Brain (organoid and tissue), 16 donors: ENCODE measurements at places on chromosomes 4 and X.

DNA sequence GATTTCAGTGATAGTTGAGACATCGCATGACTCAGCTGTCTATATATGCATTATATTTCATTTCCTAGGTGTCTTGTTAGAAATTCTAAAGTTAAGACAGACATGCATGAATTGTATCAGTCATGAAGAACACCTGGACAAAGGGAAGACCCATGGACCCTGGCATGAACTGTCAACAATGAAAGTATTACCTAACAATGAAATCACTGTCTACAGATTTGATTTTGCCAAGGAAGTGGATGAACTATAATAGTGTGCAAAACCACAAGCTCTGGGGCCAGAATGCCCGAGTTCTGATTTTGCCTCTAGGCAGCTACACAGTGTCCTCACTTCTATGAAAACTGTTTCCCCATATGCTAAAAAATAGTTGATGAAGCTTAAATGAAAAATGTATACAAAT is 386.1 kb downstream of the NLGN4X start:
- DNase-seq, result no peak

GRCh38 chrX:10008483-10009056 is 41.4 kb downstream of the CLDN34 start:
- DNase-seq, result no peak

DNA sequence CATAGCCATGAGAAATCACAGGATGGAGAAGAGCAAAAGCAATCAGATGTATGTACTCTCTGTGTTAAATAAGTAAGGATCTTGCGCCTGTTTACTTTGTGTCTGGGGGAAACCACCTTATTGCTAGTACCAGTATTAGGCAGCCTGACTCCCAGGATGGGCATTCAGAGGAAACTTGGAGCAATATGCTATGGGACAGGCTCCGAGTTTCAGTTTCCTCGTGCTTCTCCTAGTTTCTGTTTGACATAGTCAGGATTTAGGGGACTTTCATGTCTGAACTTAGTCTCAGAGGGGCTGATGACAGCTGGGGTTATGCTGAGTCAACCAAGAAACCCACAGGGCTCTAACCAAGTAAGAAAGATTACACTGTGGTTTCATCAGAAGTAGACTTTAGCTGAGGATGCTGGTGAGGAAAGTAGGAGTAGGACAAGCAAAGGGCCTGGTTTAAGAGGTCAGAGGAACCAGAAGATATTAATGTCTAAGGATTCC is 13.5 kb downstream of the NSUN7 start:
- DNase-seq, result no peak

DNA sequence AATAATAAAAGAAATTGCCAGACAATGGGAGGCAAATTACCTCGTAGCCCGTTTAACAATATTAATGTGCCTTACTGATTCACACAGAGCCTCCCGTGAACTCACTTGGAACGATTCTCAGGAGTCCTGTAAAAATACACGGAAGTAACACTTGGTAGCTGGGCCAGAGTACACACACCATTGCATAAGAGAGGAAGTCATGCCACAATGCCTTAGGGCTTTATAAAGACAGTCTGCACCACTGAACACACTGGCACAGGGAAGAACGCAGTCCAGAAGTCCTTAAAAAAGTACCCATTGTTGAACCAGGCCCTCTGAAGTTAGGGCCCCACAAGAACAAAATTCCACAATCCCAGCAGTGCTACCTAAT is 15.1 kb downstream of the SLC2A9 start:
- no peak for DNase-seq

GRCh38 chrX:155009994-155010472 is 12.5 kb downstream of the F8 start:
- no peak for DNase-seq

- DNase-seq, result no peak
These were observed 21.2 kb upstream of the SMPX start for GRCh38 chrX:21779095-21779494.

DNA sequence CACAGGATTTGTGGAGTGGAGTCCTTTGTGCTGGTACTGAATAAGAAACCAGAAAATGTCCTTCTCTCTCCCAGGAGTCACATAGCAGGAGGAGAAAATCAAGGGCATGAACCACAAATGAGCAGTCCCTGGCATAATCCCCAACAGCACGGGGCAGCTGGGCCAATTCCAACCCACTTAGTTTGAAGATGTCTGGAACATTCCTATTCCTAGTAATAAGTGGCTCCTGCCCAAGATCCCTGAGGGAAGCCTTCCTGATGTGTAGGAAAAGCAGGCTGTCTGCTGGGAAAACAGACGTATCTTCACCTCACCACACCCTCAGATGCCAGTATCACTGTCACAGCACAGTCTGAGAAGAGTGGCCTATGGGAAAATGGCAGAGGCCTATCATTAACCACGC is 182.8 kb upstream of the MAP3K15 start:
- no peak for DNase-seq

DNA sequence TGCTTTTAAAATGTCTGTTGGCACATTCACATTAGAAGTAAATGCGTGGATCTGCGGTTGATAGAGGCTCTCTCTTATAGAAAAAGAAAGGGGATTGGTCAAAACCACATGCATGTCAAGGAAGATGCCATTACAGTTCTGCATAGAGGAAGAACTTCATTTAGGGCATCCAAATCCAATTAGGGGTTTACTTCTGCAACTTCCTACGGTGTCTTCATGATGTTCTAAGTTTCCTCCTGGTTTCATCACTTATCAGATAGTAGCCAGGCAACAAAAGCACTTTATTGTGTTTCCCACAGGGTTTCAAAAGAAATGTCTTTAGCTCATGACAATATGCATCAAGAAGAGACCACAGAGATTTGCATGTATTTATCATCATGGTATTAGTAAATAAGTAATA is 136.0 kb upstream of the HPGD start:
- no peak for DNase-seq

GRCh38 chrX:57380026-57380796 is 93.7 kb downstream of the FAAH2 start:
- no peak for DNase-seq

DNA sequence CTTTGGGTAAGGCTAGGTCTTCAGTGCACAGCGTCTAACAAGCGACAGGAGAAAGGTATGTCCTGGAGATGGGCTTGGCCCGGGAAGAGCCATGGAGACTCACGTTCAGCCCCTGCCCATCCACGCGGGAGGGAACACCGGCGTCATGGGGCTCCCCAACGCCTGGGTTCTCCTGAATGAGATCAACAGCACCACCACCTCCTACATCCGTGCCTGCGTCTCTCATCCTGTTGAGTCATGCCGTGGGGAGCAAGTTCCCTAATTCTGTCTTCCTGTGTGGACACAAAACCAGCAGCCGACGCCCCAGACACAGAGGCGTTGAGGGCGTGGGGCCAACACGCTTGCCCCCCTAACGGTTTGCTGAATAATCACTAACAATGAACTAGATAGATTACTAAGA is 20.1 kb upstream of the IL3RA start:
- DNase-seq, result no peak

GRCh38 chr4:161320377-161320776 is 843.4 kb downstream of the FSTL5 start:
- peak; percentile 16 for DNase-seq

GRCh38 chrX:34147345-34147744 is 15.2 kb upstream of the FAM47A start:
- DNase-seq, result no peak

- DNase-seq, result no peak
These were observed 30.9 kb upstream of the CCDC110 start for GRCh38 chr4:185502386-185502785.

- DNase-seq, result peak; percentile 80
These were observed 225.8 kb upstream of the TEX13C start for GRCh38 chrX:125093852-125094251.

- DNase-seq, result no peak
These were observed 2.4 kb upstream of the SH3KBP1 start for GRCh38 chrX:19889582-19890342.

- no peak for DNase-seq
These were observed 222.4 kb downstream of the SLIT2 start for GRCh38 chr4:20474119-20474518.

DNA sequence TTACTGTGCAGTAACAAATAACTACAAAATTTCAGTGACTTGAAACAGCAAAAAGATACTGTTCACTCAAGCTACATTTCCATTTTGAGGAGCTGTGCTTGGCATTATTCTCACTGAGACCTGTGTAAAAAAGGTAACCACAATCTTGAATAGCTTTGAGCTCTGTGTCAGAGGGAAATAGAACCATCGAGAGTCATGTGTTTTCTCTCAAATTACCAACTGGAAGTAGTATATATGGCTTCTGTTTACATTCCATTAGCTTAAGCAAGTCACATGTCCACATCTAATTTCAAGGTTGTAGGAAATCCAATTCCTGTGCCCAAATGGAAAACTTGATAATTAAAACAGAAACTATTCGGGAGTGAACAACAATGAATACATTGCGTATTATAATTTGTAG is 82.9 kb upstream of the BANK1 start:
- DNase-seq, result no peak
